ENCODE measurements at places on chromosomes 1 and 21.

- no peak for DNase-seq
Measured at GRCh38 chr1:234004591-234004990, 100.1 kb downstream of the SLC35F3 start.

- no peak for DNase-seq
Measured at GRCh38 chr1:20992322-20993056, 184.2 kb downstream of the EIF4G3 start.

- no peak for DNase-seq
Measured at GRCh38 chr1:88488237-88488636, 195.8 kb upstream of the PKN2 start.

DNA sequence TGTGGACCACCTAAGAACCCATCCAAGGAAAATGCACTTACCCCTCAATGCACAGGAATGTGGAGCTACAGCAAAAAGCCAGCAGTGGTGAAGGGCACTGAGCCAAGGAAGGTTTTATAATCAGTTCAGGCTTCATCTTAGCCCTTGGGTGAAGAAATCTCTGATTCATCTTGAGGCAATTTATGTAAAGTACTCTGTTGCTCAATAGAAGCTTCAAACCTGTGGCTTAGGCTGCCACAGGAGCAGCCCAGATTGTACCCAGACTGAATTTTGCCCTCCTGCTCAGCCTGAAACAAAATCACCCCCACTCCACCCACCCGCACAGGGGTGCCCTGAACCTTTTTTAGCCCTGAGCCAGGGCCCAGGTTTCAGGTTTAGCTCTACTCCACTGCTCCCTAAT lies at the start of gene S100A12:
Gene S100A12 (minus strand): TSS at position 111 of the 400 bp plus-strand sequence. CDS start 1,029 bp downstream, outside the sequence.
- no peak for DNase-seq

DNA sequence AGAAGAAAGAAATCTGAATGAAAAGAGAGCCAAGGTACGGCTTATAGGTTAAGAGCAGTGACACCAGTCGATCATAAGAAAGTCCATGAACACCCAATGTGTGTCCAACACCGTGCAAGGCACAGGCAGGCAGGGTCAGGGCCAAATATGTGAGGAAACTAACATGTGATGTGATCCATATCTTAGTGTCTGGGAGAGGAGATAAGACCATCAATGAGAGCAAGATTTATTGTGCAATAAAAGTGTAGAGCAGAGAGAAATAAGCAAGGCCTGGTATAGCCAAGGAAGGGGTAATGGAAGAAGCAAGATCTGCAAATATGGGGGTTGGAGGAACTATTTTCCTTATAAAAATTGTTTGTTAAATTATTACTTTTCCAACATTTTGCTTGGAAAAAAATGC lies 198.8 kb downstream of the CRB1 start:
- no peak for DNase-seq

- no peak for DNase-seq
Measured at GRCh38 chr1:85058786-85059185, 10.5 kb upstream of the MCOLN3 start.

GRCh38 chr1:147762233-147763024 lies 2.0 kb upstream of the GJA5 start:
- no peak for DNase-seq

GRCh38 chr1:166927701-166928100 lies 47.6 kb downstream of the ILDR2 start:
- no peak for DNase-seq

GRCh38 chr1:228394571-228395394 lies 11.9 kb downstream of the TRIM11 start:
- no peak for DNase-seq

- no peak for DNase-seq
Measured at GRCh38 chr1:43634721-43635120, 15.2 kb upstream of the KDM4A start.

DNA sequence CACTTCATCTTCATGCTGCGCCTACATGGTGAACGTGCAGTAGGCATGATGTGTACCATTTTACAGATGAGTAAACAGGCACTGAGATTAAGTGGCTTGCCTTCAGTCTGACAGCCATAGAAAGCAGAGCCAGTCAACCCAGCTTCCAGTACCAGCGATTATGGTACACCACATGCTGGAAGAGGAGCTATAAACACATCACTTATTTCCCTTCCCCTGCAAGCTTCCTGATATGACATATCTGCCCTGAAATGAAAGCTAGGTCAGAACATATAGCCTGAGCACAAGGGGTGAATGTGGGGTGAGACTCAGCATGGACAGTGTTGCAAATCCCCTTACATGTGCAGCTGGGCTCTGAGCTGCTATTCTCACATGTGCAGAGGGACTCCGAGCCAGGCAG lies 33.8 kb upstream of the IL20 start:
- no peak for DNase-seq

DNA sequence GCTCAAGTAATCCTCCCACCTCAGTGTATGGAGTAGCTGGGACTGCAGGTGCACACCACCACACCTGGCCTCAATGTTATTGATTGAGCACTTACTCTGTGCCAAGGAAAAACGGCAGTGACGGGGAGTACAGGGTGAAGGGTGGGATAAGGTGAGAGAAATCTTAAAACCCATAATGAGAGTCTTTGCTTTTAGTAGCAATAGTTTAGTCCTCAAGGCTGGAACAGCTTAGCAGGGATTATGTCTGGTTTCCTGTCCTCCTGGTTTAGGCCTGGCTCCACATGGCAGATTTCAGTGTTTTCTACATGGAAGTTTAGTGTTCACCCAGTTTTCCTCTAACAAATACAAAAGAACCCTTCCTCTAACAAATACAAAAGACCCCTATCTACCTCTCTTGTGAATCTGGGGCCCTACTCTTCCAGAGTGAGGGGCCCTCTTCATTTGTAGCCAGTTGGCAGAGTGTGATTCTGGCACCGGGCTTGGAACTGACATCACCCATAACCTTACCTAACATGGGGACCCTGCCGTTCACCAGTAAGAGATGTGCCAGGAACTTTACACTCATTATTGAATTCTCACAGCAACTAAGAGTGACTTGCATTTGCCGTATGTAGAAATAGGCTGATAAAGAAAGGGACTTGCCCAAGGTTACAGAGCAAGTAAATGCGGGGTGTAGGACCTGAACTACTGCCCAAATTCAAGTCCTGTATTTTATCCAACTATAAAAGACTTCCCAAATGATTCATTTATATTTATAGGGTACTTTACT lies 6.9 kb downstream of the ZNF691 start:
- DNase-seq: no peak

GRCh38 chr1:99537886-99538617 lies 107.9 kb upstream of the PALMD start:
- DNase-seq: no peak

DNA sequence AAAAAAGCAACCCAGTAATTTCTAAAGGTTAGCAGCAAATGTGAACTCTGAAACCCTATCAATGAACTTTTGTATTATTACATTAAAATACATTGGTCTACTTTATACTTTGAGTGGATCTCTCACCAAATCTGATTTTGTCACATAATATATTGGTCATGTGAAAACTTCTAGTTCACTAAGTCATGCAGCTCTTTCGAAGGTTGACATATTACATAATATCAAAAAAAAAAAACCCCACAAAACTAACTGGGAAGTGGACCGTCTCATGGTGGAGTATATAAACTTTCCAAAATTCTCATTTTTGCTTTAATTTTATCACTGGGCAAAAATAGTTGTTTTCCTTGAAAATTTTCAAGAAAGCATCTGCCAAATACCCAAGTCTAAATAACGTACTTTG lies 50.4 kb downstream of the GATAD2B start:
- no peak for DNase-seq

DNA sequence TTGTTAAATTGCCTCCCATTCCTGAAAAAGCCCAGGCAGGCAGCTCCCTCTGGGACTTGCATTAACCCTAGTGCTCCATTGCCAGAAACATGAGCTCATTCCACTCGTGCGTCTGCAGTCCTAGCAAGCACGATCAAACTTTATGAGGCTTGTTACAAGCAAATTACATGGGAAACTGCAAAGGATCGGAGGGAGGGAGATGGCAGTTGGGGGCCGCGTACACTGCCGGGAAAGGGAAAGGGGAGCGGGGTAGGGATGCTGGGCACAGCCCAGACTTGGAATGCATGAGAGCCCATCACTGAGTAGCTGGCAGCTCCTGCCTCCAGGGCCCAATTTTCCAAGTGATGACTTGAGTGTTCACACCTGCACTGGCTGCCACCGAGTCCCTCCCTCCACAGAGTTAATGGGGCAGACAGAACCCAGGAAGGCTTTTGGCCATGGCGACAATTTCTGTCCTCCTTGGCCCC lies 169.9 kb downstream of the BRINP2 start:
- no peak for DNase-seq

- peak; percentile 49 for DNase-seq
Measured at GRCh38 chr1:229024528-229025130, 246.3 kb upstream of the RAB4A start.

DNA sequence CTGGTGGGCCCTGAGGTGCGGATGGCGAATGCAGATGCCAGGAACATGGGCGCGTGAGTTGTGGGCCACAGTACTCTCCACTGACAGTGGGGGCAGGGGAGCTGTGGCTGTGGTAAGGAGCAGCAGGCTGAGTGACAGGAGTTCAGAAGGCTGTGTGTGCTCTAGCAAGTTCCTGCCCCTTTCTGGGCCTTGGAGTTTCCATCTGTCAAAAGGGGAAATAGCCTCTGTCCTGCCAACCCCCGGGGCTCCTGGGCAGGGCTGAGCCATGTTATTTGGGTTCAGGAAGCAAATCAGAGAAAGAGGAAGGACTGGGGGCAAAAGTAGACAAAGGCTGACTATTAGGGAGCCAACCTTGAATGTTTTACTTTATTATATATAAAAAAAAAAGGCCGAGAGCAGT lies 19.5 kb upstream of the MFN2 start:
- no peak for DNase-seq

GRCh38 chr1:58722967-58723366 lies 23.1 kb upstream of the MYSM1 start:
- DNase-seq: no peak

GRCh38 chr1:193662030-193662429 lies 475.6 kb upstream of the B3GALT2 start:
- no peak for DNase-seq

- no peak for DNase-seq
Measured at GRCh38 chr1:21572221-21572620, 63.0 kb downstream of the ALPL start.

DNA sequence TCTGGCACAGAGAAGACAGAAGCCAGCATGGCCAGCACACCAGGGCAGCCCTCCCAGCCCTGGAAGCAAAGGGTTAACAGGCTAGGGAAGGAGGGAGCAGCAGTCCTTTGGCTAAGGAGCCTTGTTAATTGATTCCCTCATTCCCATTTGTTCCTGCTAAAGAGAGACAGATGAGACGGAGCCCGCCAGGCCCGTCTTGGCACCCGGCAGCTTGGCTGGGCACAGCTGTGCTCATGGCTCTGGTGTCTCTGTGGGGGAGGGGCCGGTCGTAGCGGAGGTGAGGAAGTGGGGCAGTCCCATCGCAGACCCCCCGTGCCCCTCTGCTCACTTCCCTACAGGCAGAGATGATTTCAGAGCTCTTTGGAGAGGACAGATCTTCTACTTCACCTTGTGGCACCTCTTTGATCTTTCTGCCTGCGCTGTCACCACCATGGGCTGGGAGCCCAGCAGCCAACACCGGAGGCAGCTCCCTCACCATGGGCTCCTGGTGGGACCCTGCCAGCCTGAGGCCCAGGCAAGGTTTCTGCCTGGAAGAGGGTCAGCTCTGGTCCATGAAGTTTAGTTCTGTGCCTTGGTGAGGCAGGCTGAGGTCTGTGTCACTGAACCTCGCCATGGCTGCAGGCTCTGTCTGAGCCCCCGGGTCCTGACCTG lies 38.0 kb downstream of the FOXO6 start:
- DNase-seq: no peak

- no peak for DNase-seq
Measured at GRCh38 chr1:220176540-220176939, 82.6 kb downstream of the IARS2 start.

DNA sequence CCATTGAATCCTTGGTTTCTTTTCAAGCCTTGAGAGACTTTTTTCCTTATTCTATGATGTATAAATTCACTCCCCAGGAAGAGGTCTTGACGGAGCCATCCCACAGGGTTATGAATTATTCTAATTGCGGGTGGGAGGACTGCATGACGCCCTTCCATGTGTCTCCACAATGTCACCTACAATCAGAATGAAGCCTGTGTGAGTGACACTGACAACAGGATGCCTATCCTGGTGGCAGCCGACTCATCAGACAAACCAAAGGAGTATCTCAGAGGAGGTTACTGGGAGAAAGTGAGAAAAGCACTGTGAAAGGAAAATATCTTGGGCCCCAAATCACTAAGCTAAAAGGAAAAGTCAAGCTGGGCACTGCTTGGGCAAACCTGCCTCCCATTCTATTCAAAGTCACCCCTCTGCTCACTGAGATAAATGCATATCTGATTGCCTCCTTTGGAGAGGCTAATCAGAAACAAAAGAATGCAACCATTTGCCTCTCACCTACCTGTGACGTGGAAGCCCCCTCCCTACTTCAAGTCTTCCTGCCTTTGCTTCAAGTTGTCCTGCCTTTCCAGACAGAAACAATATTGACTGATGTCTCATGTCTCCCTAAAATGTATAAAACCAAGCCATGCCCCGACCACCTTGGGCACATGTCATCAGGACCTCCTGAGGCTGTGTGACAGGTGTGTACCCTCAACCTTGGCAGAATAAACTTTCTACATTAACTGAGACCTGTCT lies 98.4 kb downstream of the SMYD2 start:
- DNase-seq: no peak

- DNase-seq: no peak
Measured at GRCh38 chr1:160579216-160579701, at the start of gene CD84. Gene CD84, minus strand, starts transcription at chr1:160579496. Its CDS starts 59 bp downstream, at chr1:160579437.

- peak; percentile 35 for DNase-seq
Measured at GRCh38 chr1:116909512-116910378, at the start of gene PTGFRN. Gene PTGFRN, plus strand, starts transcription at chr1:116909916. Its CDS starts 288 bp downstream, at chr1:116910204.

GRCh38 chr1:171881442-171881841 lies 40.1 kb downstream of the DNM3 start:
- DNase-seq: no peak

DNA sequence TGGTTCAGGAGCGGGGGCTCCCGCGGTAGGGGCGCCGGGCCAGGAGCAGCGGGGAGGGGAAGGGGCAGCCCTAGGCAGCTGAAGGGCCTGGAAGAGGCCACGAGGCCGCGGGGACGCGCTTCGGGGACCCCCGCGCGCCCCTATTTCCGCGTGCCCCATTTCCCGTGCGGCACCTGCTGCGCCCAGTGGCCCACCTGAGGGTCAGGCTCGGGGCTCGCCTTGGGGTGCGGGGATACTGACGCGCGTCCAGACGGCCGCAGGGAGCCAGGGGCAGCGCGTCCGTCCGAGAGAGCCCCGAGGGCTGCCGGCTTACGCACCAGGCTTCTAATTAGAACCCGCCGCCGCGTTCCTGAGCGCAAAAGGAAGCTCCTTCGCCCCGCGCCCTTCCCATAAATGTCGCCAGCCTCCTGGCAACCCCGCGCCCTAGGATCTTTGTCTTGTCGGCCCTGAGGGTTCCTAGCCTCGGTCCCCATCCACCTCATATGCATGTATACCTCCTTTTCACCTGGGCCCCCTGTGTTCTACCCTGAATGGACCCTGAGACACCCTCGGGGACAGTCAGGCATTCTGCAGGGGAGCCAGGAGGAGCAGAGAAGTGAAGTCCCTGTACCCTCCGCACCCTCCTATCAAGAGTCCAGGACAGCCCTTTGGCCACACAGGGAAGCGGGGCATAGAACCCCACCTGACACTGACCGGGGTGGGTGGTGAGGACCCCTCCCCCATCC lies 1.8 kb downstream of the WNT3A start:
- DNase-seq: no peak

GRCh38 chr1:175070818-175071217 lies 3.2 kb downstream of the TNN start:
- DNase-seq: no peak

- DNase-seq: no peak
Measured at GRCh38 chr1:41155105-41155504, 87.0 kb downstream of the SCMH1 start.

GRCh38 chr1:9696793-9697192 lies 45.3 kb downstream of the PIK3CD start:
- no peak for DNase-seq

Data from amniotic stem cell (primary cell).